Tibial nerve (tissue), 4 donors: ENCODE measurements at places on chromosomes 11 and 22.

- H3K4me1 ChIP-seq, result peaks cover 15% of the 10 kb centered on the region
- no peaks in the 10 kb centered on the region for H3K27me3 ChIP-seq
- DNase-seq, result no peak
- H3K27ac ChIP-seq, result no peak overlapping the region
- H3K36me3 ChIP-seq, result no peaks in the 10 kb centered on the region
- H3K4me3 ChIP-seq, result no peak overlapping the region
Observed at GRCh38 chr22:36424901-36425579, 37.3 kb upstream of the MYH9 start.

GRCh38 chr11:31817621-31818424 is 6.7 kb upstream of the PAX6 start:
- H3K4me3 ChIP-seq, result peak overlapping the region; percentile 1
- H3K4me1 ChIP-seq, result peaks cover 37% of the 10 kb centered on the region
- no peaks in the 10 kb centered on the region for H3K36me3 ChIP-seq
- peaks cover 100% of the 10 kb centered on the region for H3K27me3 ChIP-seq
- no peak for DNase-seq
- H3K27ac ChIP-seq, result no peak overlapping the region

DNA sequence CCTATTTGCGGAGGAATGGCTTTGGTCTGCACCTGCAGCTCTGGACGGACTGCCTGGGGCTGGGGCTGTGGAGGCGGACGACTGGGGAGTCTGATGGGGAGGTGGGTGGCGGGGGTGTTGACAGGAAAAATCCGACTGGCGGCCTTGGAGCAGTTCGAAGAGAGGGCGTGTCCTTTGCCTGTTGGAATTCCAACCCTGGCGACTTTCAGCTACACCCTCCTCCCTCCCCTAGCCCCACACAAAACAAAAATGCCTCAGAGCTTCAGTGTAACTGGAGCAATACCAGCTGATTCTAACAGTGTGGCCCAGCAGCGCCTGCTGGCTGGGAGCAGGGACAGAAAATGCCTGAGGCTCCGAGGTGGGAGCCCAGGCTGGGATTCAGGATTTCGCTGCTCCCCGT is 85.4 kb downstream of the ATXN10 start:
- H3K36me3 ChIP-seq, result no peaks in the 10 kb centered on the region
- no peak overlapping the region for H3K27ac ChIP-seq
- no peak overlapping the region for H3K4me3 ChIP-seq

- no peak for DNase-seq
- no peaks in the 10 kb centered on the region for H3K27me3 ChIP-seq
- no peak overlapping the region for H3K27ac ChIP-seq
- H3K4me1 ChIP-seq, result no peaks in the 10 kb centered on the region
Observed at GRCh38 chr11:15927864-15928217, 428.5 kb downstream of the SOX6 start.

GRCh38 chr11:2509481-2510001 is 64.7 kb downstream of the KCNQ1 start:
- H3K4me3 ChIP-seq, result no peak overlapping the region
- peak; percentile 8 for DNase-seq
- H3K27me3 ChIP-seq, result peaks cover 8% of the 10 kb centered on the region

DNA sequence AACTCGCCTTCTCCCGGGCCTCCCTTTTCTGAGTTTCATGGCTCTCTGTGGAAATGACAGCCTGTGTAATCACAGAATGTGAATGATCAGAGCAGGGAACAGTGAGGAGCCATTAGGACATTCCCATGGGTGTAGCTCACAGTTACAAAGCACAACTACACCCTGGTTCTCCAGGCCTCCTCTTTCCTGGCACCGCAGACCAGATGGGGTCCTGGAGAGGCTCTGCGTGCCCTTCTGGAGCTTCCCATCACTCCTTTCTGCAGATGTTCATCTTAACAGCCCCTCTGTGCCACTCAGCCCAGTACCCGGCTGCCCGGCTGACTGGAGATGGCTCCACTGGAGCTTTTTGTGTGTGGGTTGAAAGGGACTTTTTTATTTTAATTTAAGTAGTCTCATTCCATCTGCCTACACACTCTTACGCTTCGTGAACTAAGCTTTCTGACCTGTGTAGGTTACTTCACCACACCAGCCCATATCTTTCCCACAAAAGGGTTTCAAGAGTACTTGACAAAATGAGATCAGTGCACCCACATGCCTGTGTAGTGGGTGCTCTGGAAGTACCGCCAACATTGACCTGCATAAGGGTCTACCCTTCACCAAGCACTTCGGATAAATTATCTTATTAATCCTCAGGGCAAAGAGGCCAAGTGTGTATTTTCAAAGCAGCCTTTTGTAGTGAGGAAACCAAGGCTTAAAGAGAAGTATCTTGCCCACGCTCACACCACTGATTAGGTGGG is 29.8 kb downstream of the SREBF2 start:
- H3K4me3 ChIP-seq, result no peak overlapping the region

DNA sequence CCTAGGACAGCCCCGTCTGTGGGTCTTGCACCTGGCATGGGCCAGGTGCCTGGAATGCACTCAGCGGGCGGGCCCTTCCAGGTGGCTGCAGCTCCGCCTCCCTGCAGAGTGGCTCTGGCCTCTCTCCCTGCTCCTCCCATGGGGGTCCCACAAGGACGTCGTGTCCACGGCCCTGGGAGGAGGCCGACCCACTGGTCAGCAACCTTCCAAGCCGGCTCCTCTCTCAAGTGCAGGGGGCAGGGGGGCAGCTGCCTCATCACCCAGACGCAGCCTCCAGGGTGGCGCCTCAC is 41.9 kb downstream of the CERK start:
- H3K36me3 ChIP-seq, result peaks cover 99% of the 10 kb centered on the region
- no peak overlapping the region for H3K27ac ChIP-seq
- H3K27me3 ChIP-seq, result no peaks in the 10 kb centered on the region
- H3K4me3 ChIP-seq, result no peak overlapping the region

DNA sequence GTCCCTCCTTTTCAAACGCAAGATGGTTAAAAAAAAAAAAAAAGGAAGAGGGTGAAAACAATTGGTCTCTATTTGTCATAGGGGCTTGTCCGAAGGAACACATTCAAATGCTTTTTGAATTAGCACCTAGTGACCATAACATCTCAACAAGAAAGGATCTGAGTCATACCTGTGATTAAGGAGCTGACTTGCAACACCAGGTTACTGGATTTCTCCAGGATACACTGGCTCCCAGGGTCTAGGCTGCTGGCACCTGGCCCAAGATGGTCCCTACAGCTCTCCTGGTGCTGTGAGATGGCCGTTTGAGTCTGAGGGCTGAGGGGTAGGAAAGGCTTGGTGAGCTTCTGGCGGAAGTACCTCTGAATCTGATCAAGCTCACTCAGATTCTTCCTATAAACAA is 28.4 kb upstream of the UCP3 start:
- no peaks in the 10 kb centered on the region for H3K36me3 ChIP-seq
- H3K27me3 ChIP-seq, result no peaks in the 10 kb centered on the region
- H3K4me3 ChIP-seq, result no peak overlapping the region
- no peak overlapping the region for H3K27ac ChIP-seq
- no peak for DNase-seq

GRCh38 chr11:66299186-66299585 is 7.5 kb downstream of the TMEM151A start:
- H3K27ac ChIP-seq, result no peak overlapping the region
- no peak overlapping the region for H3K4me3 ChIP-seq
- H3K36me3 ChIP-seq, result no peaks in the 10 kb centered on the region
- DNase-seq, result no peak

DNA sequence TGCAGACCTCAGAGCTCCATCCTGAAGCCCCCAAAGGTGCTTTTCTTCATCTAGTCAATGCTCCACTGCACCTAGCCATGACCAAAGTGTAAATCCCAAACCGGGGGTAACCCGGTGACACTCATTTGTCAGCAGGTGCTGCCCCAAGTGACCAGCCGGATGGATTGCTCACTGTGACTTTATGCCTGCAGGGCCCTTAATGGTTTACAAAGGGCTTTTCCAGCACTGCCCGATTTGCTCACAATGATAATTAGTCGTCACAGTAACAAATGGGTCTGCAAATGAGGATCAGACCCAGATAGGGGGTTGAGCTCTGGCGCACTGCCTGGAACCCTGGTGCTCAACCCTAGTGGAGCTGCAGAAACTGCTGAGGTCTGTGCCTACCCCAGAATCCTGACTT is 45.7 kb upstream of the CD5 start:
- H3K4me3 ChIP-seq, result no peak overlapping the region
- H3K4me1 ChIP-seq, result no peaks in the 10 kb centered on the region
- H3K36me3 ChIP-seq, result no peaks in the 10 kb centered on the region
- no peak for DNase-seq
- no peak overlapping the region for H3K27ac ChIP-seq
- no peaks in the 10 kb centered on the region for H3K27me3 ChIP-seq

DNA sequence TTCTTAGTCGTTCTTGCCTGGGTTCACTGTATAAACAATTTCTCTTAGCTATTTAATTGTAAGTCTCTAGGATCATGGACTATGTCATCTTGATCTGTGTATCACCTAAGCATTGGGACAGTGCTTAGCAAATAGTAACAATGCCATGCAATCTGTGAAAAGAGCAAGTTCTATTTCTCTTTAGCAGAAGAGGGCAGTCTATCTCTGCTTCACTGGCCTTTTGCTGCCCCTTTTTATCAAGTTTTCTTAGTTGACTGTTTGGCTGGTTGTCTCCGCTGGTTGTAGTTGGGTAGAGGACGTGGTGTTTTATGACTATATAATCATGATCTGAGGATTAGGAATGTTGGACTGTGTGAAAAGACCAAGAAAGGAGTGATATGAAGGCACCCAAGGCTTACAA is 315.0 kb downstream of the JRKL start:
- no peaks in the 10 kb centered on the region for H3K36me3 ChIP-seq
- no peak for DNase-seq
- no peak overlapping the region for H3K27ac ChIP-seq
- no peaks in the 10 kb centered on the region for H3K4me1 ChIP-seq

GRCh38 chr11:110100476-110101240 is 7.5 kb downstream of the ZC3H12C start:
- no peaks in the 10 kb centered on the region for H3K36me3 ChIP-seq
- DNase-seq, result no peak
- no peaks in the 10 kb centered on the region for H3K27me3 ChIP-seq
- no peaks in the 10 kb centered on the region for H3K4me1 ChIP-seq

- DNase-seq, result no peak
- no peak overlapping the region for H3K4me3 ChIP-seq
- no peak overlapping the region for H3K27ac ChIP-seq
- no peaks in the 10 kb centered on the region for H3K36me3 ChIP-seq
Observed at GRCh38 chr11:76327756-76328388, 53.1 kb downstream of the THAP12 start.

DNA sequence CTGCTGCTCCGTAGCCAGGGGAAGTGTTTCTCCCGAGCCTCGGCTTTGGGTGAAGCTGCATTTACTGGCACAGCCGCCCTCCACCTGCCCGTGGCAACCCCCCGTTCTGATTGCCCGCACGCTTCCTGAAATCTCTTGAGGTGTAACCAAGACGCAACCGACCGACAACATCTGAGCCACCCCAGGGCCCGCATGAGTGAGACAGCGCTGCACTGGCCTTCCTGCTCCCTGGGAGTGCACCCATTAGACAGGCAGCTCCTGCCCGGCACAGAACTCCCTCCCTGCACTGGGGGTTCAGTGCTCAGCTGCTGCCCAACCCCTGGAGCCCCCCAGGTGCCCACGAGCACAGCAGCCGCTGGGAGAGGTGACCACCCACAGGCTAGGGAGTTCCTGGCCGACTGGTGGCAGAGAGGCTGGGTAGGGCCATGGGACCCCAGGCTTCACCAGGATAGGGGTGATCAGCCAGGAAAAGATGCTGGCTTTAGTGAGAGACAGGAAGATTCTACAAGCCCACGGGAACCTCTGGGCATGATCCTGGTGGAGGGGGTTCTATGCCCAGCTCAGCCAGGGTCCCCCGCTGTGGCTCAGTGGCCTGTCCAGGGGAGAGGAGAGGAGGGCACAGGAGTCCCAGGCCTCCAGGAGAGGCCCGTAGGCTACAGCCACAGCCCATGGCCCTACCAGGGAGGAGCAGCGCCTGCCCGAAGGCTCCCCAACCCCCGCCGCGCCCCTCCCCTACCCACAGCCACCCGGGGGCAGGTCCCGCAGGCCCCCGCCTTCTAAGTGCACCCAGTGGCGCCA is 14.6 kb downstream of the PLXNB2 start:
- H3K36me3 ChIP-seq, result peaks cover 40% of the 10 kb centered on the region
- H3K4me1 ChIP-seq, result peaks cover 50% of the 10 kb centered on the region
- peak overlapping the region; percentile 28 for H3K4me3 ChIP-seq
- no peak for DNase-seq
- no peaks in the 10 kb centered on the region for H3K27me3 ChIP-seq
- H3K27ac ChIP-seq, result peak overlapping the region; percentile 93

DNA sequence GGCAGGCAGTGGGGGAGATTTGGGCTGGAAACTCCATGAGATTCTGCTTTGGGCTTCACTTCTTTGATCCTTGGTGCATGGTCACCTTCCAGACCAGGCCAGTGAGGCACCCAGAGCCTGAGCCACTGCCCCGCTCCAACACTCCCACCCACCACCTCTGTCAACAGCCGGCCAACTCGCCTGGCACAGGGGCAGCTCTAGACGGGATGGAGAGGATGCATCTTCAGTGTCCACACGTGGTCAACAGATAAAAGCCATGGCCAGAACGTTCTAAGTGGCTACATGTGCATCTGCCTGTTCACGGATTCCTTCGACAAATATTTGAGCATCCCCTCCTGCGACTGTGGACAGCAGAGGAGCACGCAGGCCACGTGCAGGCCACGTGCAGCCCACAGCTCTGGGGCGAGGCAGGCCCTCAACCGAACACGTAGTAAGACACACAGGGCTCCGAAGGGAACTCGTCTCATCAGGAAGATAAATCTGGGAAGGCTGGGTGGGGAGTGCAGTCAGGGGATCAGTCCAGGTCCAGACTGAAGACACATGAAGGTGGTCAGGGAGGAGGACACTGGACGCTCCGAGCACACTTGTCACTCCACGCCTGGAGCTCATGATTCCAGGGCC is 1.2 kb downstream of the LRRC56 start:
- H3K27me3 ChIP-seq, result no peaks in the 10 kb centered on the region
- no peak overlapping the region for H3K27ac ChIP-seq

DNA sequence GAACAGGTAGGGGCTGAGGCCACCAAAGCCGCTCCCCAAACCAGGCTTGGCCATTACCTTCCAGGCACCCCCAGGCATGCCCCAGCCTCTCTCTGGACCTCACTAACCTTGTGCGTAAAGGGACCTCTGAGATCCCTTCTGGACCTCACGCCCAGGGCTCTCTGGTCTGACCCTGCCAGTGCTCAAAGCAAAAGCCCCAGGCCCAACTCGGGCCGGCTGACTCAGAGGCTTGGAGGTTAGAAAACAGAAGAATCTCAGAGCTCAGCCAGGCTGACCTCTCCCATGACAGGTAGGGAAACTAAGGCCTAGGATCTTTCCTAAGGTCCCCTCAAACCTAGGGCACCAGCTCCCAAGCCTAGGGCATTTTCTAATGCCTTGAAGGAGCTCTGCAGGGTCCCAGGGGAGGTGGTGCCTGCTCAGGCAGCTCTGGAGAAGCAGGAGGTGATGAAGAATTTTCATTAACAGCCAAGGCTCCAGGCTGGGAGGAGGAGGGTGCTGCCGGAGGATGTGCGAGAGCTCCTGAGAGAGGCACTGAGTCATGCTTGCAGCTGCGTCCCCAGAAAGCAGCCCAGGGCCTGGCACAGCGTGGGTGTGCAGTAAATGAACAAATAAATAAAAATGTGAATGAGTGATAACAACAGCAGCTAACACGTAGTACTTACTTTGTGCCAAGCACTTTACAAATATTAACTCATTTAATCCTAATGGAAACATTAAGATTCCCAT is 25.6 kb downstream of the ARRB1 start:
- peaks cover 37% of the 10 kb centered on the region for H3K4me1 ChIP-seq
- no peaks in the 10 kb centered on the region for H3K36me3 ChIP-seq

- H3K27me3 ChIP-seq, result no peaks in the 10 kb centered on the region
- no peak overlapping the region for H3K4me3 ChIP-seq
- no peaks in the 10 kb centered on the region for H3K36me3 ChIP-seq
Observed at GRCh38 chr22:29320546-29320945, 5.0 kb upstream of the RASL10A start.
